Activated CD4-positive, CD25-positive, alpha-beta regulatory T cell treated with anti-CD3 and anti-CD28 coated beads, Interleukin-2, amount 50 U/mL, for 72 hours (primary cell): ENCODE measurements at places on chromosomes 5 and 9.

DNA sequence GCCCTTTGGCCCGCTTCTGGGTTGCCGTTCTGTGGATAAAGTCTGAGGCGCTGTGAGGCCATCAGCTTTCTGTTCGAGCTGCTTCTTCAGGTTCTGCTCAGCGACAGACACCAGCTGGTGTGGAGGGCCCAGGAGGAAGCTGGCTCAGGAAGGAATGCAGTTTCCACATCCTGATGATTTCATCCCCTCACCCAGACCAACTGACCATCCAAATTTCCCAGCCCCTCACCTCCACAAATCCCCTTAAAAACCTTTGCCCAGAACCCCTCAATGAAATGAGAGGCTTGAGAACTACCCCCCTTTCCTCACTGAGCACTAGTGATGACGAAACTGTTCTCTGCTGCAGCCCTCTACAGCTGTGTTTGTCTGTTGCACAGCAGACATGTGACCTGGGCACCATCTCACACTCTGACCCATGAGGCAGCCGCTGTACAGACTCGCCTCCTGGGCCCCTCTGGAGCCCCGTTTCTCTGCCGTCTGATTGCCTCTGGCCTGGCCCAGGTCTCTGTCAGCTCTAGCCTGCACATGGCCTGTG lies 45.4 kb downstream of the SPATA31C2 start:
- no peak for DNase-seq

- DNase-seq = no peak
These were observed 36.0 kb downstream of the KCNMB1 start for GRCh38 chr5:170353011-170353761.

GRCh38 chr5:123916345-123917121 lies 404.6 kb downstream of the CSNK1G3 start:
- DNase-seq = no peak

- DNase-seq = peak; percentile 67
These were observed 232.2 kb downstream of the SYK start for GRCh38 chr9:91033797-91034196.

DNA sequence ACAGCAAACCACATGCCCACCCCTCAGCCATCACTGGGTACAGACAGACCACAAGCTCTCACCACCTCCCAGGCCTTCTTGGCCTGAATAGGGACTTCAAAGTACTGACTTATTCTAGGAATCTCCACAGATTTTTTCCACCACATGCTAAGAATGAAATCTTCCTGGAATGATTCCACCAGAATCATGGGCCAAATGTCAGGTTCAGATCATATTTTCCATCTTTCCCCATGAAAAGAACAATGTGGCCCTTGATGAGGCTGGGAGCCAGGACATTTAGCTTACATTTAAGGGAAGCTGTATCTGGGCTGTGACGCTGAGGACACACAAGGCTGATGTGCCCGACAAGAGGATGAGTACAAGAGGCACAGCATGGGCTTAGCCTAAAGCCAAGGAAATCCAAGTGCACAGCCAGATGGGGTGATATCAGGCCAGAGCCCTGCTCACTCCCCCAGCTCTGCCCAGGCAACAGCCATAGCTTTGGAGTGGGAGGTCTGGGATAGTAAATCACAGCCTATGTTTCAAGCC lies 28.1 kb downstream of the ACSL6 start:
- no peak for DNase-seq

- no peak for DNase-seq
These were observed 1.7 kb downstream of the FCN2 start for GRCh38 chr9:134882204-134882785.

- DNase-seq = no peak
These were observed 81.9 kb downstream of the MED27 start for GRCh38 chr9:131997779-131998178.

GRCh38 chr9:87089929-87090328 lies 142.6 kb upstream of the GAS1 start:
- no peak for DNase-seq
